Mesenteric fat pad (tissue), 1 donor: ENCODE measurements at places on chromosomes 11 and 22.
A peak's percentile ranks its signal among the peaks of the same experiment; 100 is the strongest.

DNA sequence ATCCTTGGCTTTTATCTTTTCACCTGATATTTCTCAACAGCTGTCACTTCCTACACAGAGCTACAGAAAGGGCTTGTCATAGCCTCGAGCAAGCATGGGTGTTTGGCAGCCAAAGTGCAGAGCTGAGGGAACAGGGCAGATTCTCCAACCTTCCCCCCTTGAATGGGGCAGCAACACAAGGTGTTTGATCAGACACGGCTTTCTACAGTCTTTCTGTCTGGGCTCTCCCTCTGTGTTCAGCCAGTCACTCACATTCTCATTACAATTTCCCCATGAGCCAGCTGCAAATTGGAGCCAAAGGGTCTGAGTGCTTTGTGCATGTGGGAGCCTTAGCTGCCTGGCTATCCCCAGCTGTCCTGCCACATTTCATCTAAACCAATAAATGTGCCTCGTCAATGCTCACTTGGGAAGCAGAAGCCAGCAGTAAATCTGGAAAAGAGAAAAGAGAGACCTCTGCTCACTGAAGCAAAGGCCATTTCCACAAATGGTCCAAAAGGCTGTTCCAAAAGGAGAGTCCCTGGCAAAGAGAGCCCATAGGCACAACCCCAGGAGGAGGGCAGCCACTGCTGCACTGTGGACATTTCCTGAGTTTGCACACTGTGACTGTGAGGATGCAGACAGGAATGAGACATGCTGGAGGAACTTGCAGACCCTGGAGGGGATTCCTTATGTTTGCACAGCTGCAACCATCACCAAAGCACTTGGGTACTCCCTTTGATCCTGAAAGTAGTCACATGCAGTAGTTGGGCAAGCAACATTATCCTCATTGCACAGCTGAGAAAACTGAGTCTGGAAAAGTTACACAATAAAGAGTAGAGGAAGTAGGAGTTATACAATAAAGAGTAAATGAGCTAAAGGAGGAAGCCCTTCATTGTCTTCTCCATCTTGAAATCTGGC lies 186.8 kb downstream of the FAM181B start:
- no peak for DNase-seq

- DNase-seq = no peak
These were observed 6.5 kb downstream of the UPK3A start for GRCh38 chr22:45291061-45291930.

GRCh38 chr11:128772814-128773213 lies 78.9 kb downstream of the FLI1 start:
- no peak for DNase-seq

GRCh38 chr11:95686265-95686664 lies 103.3 kb downstream of the FAM76B start:
- no peak for DNase-seq

- DNase-seq = no peak
These were observed 12.3 kb upstream of the ARL14EP start for GRCh38 chr11:30310623-30311022.

GRCh38 chr11:65053827-65054508 lies 4.4 kb downstream of the NAALADL1 start:
- no peak for DNase-seq

DNA sequence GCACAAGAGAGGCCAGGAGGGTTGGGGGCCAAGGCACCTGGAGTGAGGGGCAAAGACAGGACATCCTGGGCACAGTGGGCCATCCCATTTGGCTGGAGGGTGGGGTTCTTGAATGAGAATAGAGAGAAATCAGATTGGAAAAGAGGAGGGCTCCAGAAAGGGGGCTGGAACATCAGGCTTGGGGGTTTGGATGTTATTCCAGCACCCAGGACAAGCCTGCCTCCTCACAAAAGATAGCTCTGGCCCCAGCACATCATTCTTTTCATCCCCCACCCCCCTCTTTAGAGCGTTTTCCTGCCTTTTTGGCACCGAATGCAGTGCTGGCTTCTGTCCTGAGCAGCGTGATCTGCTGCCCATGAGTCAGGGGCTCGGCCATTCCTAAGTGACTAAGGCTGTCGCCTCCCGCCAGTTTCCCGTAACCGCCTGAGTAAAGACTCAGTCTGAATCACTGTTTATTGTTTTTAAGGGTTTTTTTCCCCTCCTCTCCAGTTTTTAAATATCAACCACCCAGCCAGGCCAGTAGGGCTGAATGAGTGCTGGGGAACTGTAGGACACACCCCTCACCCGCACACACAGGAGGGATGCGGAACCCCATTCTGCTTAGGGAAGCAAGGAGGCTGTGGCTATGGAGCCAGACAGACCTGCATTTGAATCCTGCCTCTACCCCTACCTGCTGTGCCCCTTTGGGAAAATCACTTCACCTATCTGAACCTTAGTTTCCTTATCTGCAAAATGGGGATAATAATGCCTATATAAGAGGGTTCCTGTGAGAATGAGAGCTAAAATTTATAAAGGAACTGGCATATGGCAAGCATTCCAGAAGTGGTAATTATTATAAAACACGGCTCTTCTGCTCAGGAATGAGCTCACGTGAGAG lies 32.4 kb upstream of the NAV2 start:
- DNase-seq = peak; percentile 93
